Astrocyte (in vitro differentiated cells and primary cell): ENCODE measurements at places on chromosomes 1 and 21.

- peak; percentile 39 for DNase-seq
Observed at GRCh38 chr1:12543740-12544154, 74.3 kb downstream of the DHRS3 start.

GRCh38 chr1:154190550-154190949 lies 1.4 kb downstream of the TPM3 start:
- no peak for DNase-seq

DNA sequence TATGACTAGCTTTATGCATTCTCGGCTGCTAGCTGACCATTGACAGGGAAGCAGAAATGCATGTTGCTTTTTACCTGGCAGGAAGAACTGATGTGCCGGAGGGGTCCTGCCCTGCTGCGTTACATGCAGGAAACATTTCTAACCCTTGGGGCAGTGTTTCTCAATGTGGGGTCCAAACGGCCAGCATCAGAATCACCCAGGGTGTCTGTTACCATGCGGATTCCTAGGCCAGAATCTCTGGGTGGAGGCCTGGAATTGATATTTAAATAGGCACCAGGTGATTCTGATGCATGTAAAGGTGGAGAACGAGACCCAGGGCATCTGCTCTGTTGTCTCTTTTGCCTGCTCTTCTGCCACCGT lies 182.7 kb downstream of the PCP4 start:
- no peak for DNase-seq

- DNase-seq: no peak
Observed at GRCh38 chr1:95321531-95321930, 87.5 kb downstream of the RWDD3 start.

GRCh38 chr1:72891976-72892375 lies 609.6 kb upstream of the NEGR1 start:
- peak; percentile 1 for DNase-seq
